ENCODE measurements at places on chromosomes 4 and X.

GRCh38 chr4:15240764-15241163 lies 187.1 kb upstream of the C1QTNF7 start:
- no peak for DNase-seq

- DNase-seq, result no peak
Measured at GRCh38 chr4:6469898-6470501, 2.4 kb downstream of the PPP2R2C start.

DNA sequence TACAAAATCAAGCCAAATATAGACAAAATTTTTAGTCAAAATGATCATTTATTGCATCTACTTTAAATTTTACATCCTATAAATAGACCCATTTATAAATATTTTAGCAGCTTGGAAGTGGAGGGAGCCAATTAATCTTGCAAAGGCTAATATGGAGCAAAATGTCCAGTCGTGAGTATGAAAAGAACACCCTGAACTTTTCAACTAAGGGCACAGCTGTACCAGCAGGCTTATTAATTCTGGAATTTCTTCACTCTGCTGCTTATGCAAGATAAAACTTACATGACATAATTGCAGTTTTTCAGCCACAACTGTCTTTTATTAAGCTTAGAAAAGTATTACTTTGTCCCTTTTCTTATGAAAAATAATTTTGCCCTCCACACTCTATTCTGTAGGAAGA lies 22.9 kb upstream of the USP53 start:
- DNase-seq, result no peak

DNA sequence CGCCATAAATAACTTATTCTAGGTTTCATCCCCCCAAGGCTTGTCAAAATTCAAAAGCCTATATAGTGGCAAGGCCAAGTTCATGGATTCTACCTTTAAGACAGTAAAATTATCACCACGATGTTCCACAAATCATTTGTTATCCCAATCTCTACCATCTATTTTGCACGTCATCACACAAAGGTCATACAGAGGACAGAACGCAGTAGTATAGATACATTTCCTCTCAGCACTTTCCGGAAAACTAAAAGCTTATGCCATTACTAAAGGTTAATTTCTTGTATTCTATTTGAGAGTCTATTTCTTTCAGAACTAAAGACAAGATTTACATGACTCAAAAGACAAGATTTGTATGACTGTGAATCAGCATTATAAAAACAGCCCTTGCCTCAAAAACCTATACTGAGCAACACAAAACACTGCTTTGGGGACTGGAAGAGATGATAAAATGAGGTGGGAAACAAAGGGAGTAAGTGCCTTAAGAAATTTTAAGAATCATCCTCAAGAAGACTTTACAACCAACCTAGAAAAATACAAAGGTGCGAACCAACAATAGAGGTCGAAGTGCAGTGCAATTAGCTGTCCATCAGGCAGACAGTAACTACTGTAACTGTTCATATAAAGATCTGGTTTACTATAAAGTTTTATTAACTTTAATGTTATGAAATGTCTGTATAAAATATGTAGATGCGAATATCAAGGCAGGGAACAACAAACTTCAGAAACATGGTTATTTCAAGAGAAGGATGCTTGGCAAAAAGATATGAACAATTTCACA lies 7.6 kb downstream of the UBE2D3 start:
- no peak for DNase-seq

GRCh38 chr4:105025263-105026017 lies 121.2 kb upstream of the TET2 start:
- no peak for DNase-seq

DNA sequence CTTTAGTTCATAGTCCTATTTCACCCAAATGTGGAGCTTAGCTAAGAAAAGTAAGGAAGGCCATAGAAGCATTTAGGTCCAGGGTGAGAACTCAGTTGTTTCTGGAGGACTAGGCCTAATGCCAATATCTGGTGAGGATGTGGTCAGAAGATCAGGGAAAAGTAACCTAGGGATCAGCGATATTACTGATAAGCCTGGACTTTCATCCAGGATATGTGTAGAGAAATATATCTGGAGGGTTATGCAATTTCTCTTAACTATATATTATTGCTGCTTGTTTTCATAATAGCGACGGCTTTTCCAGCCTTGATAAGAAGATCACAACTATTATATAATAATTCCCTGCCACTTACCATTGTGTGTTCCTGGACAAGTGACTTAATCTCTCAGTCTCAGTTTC lies 81.1 kb downstream of the FRAS1 start:
- DNase-seq, result no peak

- DNase-seq, result no peak
Measured at GRCh38 chr4:184590196-184590595, 59.1 kb downstream of the CASP3 start.

GRCh38 chrX:24672701-24673190 lies 21.0 kb upstream of the POLA1 start:
- DNase-seq, result no peak

- no peak for DNase-seq
Measured at GRCh38 chr4:78610546-78611214, 59.1 kb downstream of the ANXA3 start.

GRCh38 chrX:96771486-96771885 lies 86.8 kb downstream of the DIAPH2 start:
- peak; percentile 74 for DNase-seq

DNA sequence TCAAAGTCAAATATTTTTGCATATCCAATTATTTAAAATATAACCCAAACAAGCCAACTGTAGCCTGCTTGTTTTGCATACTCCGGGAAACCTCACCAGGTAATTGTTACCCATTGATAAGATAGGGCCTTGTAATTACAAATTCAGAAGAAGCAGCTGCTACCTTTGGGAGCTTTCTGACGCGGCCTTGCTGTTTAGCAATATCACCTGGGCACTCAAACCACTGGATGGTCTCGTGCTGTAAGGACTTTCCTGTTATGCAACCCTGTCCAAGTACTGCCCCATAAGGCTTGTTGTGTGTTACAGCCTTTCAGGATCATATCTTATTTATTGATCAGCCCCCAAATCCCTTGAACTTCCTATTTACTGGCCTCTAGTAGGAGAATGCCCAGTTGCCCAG lies 52.1 kb downstream of the HS3ST1 start:
- no peak for DNase-seq

DNA sequence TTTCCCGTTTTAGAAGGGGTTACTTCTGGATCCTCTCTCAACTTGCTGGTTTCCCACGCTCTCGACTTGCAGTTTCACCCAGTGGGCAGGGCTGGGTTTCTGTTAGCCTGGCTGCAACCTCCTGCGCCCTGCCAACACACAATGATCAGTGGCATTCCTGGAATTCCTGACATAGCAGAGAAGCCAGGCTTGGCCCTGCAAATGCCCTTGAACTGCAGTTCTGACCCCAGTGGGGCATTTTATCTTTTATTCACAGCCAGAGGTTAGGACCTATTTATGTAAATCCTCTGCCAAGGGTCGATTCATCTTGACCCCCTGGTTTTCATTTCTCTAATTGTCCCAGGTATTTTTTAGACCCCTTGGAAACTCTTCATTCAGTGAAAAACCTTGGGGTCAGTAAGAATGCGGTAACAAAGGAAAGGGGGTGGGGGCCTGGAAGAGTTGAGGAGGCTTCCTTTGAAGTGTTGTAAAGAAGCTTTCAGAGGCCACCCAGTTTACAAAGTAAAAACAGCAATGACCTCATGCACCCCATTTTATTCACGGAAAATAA lies 217.6 kb downstream of the ZNF674 start:
- DNase-seq, result no peak

GRCh38 chr4:182231496-182231895 lies 11.7 kb upstream of the TENM3 start:
- DNase-seq, result no peak

DNA sequence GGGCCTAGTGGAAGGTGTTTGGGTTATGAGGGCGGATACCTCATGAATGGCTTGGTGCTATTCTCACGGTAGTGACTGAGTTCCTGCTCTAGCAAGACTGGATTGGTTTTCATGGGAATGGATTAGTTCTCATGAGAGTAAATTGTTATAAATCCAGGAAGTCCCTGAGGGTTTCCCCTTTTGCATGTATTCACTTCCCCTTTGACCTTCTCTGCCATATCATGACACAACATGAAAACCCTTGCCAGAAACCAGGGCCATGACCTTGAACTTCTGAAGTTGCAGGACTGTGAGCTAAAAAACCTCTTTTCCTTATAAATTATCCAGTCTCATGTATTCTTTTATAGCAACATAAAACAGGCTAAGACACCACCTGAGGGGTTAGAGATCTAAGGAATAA lies 529.7 kb upstream of the RPS6KA3 start:
- peak; percentile 9 for DNase-seq

DNA sequence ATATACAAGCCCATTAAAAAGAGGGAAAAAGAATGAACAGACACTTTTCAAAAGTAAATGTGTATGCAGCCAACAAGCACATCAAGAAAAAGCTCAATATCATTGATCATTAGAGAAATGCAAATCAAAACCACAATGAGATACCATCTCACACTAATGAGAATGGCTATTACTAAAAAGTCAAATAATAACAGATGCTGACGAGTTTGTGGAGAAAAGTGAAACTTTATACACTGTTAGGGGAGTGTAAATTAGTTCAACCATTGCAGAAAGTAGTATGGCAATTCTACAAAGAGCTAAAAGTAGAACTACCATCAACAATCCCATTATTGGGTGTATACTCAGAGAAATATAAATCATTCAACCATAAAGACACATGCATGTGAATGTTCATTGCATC lies 203.0 kb downstream of the ARAP2 start:
- DNase-seq, result no peak

DNA sequence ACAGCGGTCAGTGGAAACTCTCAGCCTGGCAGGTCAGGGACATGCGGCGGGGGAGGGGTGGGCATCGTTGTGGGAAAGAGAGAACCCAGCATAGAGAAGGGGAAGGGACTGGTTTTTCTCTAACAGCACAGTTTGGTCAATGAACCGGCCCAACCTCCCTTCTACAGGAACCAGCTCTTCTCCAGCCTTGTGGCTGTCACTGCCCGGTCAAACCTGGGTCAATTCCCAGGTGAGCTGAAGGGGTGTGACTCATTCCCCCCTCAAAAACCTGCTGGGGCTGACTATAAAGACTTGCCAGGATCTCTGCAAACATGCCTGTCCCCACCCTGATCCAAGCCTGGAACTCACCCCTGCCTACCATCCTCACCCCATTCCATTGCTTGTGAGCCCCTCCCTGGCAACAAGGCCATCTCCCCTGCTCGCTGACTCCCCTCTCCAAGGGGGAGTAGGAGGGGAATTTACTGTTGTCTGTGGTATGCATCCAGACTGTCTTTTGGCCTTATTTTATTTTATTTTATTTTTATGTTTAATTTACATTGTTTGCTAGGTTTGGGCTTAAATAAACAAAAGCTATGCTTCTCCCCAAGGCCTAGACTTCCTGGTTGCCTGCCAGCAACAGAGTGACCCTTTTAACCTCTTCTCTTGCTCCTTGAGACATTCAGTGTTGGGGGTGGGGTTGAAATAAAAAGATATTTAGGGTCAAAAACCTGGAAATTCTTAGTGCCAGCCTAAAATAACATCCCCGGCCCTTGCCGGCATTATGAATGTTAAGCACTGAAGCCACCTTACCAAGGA lies 49.6 kb downstream of the TSC22D3 start:
- no peak for DNase-seq

DNA sequence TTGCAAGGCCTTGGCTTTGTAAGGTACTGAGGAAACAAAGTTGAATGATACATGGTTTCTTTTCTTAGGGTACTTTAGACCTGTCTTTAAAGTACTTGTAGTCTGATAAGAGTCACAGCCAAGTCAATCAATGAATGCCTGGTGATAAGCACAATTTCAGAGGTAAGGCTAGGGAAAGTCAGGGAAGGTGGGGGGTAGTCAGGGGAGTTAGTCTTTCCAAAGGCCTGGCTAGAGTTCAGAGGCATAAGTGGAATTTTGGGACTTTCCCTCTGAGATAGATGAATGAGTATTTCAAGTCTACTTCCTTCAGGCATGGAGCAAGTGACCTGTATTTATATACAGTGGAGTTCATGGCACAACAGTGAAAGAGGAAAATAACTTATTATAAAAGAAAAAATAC lies 78.3 kb downstream of the SLC4A4 start:
- DNase-seq, result no peak

GRCh38 chr4:165765053-165765452 lies 108.0 kb upstream of the TLL1 start:
- no peak for DNase-seq

GRCh38 chr4:91830681-91831395 lies 472.9 kb upstream of the GRID2 start:
- no peak for DNase-seq

DNA sequence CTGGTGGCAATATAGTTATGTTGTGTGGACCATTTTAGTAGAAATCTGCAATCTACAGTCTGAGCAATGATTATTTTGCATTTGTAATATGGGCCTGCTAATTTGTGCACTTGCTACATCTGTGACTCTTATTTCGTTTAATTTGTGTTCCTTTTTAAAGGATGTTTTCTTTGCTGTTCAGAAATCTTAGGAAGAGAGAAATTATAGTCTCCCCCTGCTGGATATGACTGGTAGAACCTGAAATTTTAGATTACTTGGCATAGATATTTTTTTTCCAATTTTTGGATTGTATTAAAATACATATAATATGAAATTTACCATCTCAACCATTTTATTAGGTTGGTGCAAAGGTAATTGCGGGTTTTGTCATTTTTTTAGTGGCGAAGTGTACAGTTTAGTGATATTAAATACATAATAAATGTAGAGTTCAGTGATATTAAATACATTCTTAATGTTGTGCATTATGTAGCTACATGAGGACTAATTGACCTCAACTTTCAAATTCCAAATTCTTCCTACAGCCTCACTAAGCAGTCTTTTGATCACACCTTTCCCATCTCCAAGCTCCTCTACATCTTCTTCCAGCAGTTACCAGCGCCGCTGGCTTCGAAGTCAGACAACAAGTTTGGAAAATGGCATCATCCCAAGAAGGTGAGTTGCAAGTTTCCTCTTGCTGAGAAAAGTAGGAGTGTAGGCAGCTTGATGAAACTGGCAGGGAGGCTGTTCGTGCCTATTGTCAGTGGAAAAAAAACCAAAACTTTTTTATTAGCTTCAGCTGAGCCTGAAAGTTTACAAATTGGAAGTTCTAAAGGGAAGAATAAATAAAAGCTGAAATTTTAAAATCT lies 82.2 kb downstream of the FNIP2 start:
- DNase-seq, result peak; percentile 30

DNA sequence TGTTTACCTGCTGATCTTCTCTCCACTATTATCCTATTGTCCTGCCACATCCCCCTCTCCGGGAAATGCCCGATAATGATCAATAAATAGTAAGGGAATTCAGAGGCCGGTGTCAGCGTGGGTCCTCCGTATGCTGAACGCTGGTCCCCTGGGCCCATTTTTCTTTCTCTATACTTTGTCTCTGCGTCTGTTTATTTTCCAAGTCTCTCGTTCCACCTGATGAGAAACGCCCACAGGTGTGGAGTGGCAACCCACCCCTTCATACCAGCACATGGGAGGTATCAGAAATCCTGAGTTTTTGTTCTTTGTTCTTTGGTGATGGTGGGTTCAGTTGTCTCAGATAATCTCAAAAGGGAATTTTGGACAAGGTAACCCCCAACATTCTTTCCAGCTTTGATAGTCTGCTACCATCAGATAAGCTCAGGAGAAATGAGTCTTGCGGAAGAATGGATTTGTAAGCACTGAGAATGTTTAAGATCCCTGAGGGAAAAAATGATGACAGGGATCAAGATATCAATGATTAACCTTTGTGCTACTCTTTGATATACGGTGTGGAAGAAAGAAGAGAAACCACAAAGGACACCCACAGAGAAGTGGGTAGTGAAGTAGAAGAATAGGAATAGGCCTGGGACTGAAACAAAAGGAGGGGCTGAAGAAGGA lies 117.9 kb downstream of the CEP44 start:
- DNase-seq, result no peak

- no peak for DNase-seq
Measured at GRCh38 chr4:182695842-182696241, 221.3 kb downstream of the DCTD start.
